RCC 7860 (cell line): ENCODE measurements at places on chromosomes 7 and 10.

DNA sequence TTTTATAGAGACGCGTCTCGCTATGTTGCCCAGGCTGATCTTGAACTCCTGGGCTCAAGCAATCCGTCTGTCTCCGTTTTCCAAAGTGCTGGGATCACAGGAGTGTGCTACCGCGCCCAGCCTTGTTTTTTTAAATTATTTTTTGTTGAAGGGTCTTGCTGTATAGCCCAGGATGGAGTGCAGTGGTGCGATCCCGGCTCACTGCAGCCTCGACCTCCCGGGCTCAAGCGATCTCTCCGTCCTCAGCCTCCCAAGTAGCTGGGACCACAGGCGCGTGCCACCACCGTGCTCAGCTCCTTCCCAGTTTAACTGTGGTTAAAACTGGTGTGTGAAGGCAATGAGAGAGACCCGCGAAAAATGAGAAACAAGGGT lies 11.0 kb upstream of the HNRNPF start:
- no peak for DNase-seq

GRCh38 chr10:128064970-128065580 lies 61.1 kb downstream of the MKI67 start:
- no peak for DNase-seq

GRCh38 chr10:80104066-80104926 lies 25.8 kb downstream of the TMEM254 start:
- no peak for DNase-seq

GRCh38 chr10:62437696-62438095 lies 63.5 kb downstream of the ZNF365 start:
- peak; percentile 62 for DNase-seq

- DNase-seq = no peak
Observed at GRCh38 chr10:118272149-118272721, 69.9 kb downstream of the FAM204A start.

DNA sequence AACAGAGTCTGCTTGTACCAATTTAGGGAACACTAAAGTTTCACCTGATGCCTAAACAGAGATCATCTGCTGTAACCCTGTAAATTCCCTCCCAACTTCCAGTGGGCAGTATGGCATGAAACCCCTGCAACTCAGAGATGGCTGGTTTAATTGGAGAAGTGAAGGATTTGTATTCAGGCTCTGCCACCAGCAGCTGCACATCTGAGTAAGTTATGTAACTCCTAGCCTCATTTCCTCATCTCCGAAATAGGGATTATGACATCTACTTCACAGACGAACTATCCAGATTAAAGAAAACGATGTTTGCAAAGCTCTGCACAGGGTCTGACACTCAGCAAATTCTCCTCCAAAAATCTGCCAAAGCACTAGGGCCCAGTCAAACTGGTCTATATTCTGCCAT lies 493.0 kb downstream of the KCNMA1 start:
- DNase-seq = no peak
